Ascending aorta (tissue), 2 donors: ENCODE measurements at places on chromosomes 3 and 15.

- no peak for DNase-seq
Measured at GRCh38 chr3:37852771-37853170, 8.9 kb upstream of the CTDSPL start.

- no peak for DNase-seq
Measured at GRCh38 chr15:25228261-25228660, 210.6 kb downstream of the UBE3A start.

GRCh38 chr3:197718891-197719290 lies 17.8 kb downstream of the RUBCN start:
- no peak for DNase-seq

GRCh38 chr3:160126051-160126450 lies 99.2 kb upstream of the C3orf80 start:
- no peak for DNase-seq

DNA sequence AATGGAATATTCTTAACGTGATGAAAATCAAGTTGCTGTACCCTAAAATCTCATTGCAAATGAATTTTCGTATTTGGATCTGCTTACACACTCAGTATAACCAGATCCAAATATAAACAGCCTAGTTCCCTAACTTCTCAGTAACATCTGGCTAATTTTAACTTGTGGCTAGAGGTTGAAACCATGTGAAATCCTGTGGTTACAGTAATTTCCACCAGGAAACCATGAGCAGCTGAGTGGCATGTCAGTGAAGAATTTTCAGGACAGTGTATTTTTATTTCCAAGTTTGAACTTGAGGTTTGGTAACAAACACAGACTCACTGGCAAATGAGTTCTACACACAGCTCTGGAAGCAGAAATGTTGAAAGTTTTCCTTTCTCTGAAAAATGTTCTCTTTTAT lies 754.1 kb downstream of the NR2F2 start:
- DNase-seq, result no peak

- no peak for DNase-seq
Measured at GRCh38 chr3:52022323-52023100, 26.8 kb upstream of the RPL29 start.

DNA sequence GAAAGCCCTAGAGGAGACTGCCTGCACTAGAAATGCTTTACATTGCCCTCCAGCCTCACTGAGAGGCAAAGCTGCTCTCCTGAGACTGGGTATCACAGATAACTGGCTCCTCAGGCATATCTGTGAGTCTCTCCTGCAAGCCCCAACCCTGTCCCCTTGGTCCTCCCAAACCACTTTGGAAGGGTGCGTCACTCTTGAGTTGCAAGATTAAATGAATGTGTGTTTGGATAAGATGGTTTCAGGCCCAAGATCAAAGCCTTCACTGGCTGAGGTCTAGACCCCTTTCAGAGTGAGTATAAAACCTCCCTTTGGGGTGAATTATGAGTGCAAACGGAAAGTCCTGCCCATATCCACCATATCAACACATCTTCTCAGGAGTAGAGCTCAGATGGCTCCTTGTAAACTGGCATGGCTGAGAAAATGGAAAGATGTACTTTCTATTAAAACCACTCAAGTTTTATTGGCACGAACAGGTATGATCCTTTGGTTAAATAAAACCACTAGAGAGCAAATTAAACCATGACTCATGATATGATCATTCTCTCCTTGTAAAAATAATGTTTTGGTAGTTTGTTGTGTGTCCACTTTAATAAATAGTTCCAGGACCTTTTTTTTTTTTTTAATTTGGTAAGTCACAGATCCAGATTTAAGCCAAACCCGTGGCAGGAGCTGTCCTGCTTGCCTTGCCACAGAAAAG lies 164.0 kb downstream of the CHST2 start:
- no peak for DNase-seq

DNA sequence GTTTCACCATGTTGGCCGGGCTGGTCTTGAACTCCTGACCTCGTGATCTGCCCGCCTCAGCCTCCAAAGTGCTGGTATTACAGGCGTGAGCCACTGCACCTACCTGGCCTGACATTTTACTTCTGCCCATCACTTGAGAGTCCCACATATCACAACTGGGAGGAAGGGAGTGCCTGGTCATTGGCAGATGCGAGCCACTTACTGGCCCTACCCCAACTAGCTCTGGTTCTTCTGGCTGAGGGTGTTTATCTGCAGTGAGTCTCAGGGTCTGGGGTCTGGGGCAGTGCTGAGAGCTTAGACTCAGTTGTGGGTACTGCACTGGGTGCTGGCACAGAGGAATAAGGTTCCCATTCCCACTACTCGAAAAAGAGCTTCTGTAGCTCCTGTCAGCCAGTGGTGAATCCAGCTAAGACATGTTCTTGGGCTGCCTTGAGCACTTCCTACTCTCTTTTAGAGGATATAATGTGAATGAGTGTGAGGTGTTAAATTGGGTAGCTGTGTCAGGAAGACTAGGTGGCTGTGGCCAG lies 30.2 kb downstream of the DAG1 start:
- DNase-seq, result no peak

DNA sequence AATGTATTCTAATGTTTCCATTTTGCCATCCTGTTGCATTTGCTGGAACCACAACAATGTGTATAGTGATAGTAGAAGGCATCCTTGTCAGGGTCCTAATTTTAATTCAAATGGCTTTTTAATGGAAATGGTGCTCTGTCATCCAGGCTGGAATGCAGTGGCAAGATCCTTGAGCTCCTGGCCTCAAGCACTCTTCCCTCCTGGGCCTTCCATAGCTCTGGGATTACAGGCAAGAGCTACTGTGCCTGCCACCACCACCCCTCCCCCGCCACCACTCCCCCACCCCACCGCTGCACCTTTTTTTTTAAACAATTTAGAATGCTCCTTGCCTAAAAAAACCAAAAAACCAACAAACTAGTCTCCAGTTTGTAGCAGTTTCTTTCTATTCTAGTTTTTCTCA lies 15.2 kb upstream of the IQCF6 start:
- DNase-seq, result no peak

DNA sequence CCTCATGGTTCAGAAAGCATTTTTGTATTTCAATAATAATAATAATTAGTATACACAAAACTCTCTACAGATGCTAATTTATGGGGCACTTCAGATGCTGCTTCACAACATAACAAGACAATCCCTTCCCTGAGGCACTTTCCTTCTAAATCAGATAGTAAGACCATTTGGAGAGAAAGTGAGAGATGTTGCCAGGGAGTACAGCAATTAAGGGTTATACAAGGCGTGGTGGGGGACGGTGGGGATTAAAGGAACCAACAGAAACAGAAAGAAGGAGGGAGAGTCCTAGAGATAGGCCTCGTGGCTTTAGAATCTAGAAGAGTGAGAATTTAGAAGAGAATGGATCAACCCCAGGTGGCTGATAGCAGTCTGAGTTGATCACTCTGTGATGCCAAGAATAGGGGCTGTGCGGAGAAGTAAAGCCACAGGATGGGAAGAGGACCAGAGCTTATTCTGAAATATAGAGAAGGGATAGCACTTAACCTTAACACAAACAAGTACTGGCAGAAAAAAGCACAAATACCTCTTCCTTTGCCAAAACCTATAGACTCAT lies 76.9 kb downstream of the ETFA start:
- no peak for DNase-seq

GRCh38 chr3:101391413-101391950 lies 71.1 kb upstream of the IMPG2 start:
- DNase-seq, result no peak

DNA sequence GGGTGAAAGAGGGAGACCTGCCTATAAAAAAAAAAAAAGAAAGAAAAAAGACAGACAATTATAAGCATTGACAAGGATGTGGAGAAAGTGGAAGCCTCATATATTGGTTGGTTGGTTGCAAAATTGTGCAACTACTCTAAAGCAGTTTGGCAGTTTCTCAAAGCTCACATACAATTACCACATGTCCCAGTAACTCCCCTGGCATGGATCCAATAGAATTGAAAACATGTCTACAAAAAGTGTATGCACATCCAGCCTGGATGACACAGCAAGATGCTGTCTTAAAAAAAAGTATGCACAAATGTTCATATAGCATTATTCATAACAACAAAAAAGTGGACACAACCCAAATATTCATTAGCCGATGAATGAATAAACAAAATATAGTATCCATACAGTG lies 19.5 kb downstream of the SETMAR start:
- DNase-seq, result no peak

- no peak for DNase-seq
Measured at GRCh38 chr3:131881777-131882176, 153.0 kb downstream of the CPNE4 start.
